ENCODE measurements at places on chromosomes 7 and 10.

GRCh38 chr7:110129159-110129558 lies 961.8 kb upstream of the LRRN3 start:
- DNase-seq: no peak

- no peak for DNase-seq
These were observed 23.3 kb upstream of the GPR22 start for GRCh38 chr7:107446531-107446930.

DNA sequence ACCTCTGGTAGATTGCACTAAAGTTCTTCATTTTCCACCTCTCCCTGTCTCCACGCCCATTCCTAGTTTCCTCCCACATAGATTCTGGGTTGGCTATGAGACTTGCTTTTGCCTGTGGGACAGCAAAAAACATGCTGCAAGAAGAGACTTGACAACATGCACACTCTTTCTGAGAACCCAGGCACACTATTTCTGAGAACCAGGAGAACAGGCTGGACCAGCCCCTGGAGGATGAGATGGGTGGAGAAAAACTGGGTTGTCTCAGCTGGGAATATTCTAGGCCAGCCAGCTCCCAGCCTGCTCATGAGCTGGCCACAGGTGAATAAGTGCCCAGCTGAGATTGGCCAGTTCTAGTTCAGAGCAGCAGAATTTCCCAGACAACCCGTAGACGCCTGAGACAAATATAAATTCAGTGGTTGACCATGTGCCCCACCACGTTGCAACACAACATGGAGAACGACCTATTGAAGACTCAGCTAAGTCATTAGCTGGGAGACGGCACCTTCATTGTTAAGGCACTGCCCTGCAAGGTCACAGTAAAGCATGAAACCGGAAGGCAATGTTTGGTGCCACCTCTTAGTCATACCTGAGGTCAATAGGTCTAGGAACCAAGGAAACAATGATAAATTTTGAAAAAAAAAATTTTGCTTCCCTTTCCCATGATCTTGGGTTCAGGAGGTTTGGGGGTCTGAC lies 92.7 kb upstream of the AKR1E2 start:
- DNase-seq: no peak

- DNase-seq: peak; percentile 76
These were observed 42.8 kb upstream of the RABGEF1 start for GRCh38 chr7:66697449-66698438.

GRCh38 chr7:138741453-138741735 lies 40.2 kb upstream of the SVOPL start:
- no peak for DNase-seq

- no peak for DNase-seq
These were observed 14.5 kb downstream of the ITPRIP start for GRCh38 chr10:104323760-104324201.

DNA sequence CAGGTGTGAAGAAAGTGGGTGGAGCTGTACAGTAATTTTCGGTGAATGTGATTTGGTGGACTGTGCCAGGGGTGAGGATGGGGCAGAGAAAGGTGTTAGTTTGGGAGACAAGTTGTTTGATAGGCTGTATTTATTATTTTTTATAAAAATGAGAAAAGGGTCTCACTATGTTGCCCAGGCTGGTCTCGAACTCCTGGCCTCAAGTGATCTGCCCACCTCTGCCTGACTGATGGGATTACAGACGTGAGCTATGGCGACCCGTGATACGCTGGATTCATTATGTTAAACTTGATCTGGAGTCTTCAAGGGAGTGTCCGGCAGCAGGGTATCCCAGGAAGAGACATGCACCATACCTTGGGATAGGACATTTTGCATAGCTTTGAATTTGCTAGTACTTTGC lies 1.3 kb downstream of the KAT6B start:
- no peak for DNase-seq

- no peak for DNase-seq
These were observed 73.3 kb downstream of the THSD7A start for GRCh38 chr7:11758627-11759111.

GRCh38 chr7:36280840-36281812 lies 108.5 kb upstream of the ANLN start:
- DNase-seq: peak; percentile 76

GRCh38 chr7:128989961-128990360 lies 52.2 kb downstream of the IRF5 start:
- no peak for DNase-seq

- no peak for DNase-seq
These were observed 402 bp upstream of the CDHR1 start for GRCh38 chr10:84193846-84194423.

GRCh38 chr10:130337305-130337640 lies 201.1 kb downstream of the GLRX3 start:
- DNase-seq: no peak

DNA sequence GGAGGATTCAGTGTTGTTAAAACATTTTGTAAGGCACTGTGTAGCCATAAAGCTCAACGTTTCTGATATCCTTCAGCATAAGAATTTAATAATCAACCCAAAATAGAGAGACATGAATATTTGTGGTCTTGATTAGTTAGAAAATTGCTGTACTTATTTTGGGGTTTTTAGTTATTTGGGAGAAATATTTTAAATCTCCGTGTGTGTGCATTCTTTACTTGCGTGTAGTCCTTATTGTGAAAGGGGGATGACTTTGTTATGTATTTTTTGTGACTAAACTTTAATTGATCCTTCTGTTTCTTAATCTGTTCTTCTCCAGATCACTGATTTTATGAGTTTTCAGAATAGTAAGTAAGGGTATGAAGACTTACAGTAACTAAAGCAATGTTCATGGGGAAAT lies 81.2 kb downstream of the ZNRF2 start:
- DNase-seq: no peak

- DNase-seq: no peak
These were observed 114.0 kb downstream of the RAB18 start for GRCh38 chr10:27618036-27618615.

GRCh38 chr10:104350127-104350635 lies 3.5 kb upstream of the CFAP58 start:
- no peak for DNase-seq

GRCh38 chr7:32043688-32044087 lies 26.5 kb downstream of the PDE1C start:
- DNase-seq: no peak

DNA sequence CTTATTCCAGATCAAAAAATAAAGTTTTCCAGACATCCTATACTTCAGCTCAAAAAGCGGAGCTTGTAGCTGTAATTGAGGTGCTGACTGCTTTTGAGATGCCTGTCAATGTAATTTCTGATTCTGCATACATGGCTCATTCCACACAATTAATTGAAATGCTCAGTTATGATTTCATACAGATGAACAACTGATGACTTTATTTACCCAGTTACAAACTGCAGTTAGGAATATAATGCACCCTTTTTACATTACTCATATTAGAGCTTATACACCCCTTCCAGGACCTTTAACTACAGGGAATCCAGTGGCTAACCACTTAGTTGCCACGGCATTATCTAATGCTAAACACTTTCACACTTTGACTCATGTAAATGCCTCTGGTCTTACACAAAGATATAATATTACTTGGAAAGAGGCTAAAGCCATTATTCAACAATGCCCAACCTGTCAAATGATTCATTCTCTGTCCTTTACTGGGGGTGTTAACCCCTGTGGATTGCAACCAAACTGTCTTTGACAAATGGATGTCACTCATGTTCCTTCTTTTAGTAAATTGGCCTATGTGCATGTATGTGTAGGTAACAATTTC lies 147.3 kb downstream of the ZNF33B start:
- no peak for DNase-seq

GRCh38 chr7:78161781-78162180 lies 363.2 kb downstream of the PHTF2 start:
- DNase-seq: no peak

DNA sequence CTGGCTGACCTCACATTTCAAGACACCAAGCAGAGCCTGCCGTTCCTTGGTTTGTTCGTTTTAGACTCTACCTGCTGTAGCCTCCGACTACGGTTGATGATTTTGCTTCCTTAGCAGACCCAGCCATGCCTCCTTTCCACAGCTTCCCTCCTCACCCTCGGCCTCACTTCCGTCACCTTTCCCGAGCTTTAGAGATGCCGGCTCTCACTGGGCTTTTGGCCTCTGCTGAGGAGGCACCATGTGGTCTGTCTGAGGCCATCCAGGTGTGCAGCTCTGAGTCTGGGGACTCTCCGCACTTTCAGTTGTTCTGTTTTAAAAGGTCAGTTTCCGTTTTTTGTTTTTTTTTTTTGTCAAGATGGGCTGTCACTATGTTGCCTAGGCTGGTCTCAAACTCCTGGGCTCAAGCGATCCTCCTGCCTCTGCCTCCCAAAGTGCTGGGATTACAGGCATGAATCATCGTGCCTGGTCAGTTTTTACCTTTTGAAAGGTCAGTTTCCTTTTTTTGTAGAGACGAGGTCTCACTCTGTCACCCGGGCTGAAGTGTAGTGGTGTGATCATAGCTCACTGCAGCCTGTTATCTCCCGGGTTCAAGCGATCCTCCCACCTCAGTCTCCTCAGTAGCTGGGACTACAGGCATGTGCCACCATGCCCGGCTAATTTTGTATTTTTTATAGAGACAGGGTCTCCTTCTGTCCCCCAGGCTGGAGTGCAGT lies 11.7 kb downstream of the ORAI2 start:
- DNase-seq: no peak

- DNase-seq: no peak
These were observed at the start of gene TAC1 for GRCh38 chr7:97731736-97732564. Gene TAC1 (plus strand): TSS chr7:97732086. CDS start chr7:97732613, 527 bp downstream.

DNA sequence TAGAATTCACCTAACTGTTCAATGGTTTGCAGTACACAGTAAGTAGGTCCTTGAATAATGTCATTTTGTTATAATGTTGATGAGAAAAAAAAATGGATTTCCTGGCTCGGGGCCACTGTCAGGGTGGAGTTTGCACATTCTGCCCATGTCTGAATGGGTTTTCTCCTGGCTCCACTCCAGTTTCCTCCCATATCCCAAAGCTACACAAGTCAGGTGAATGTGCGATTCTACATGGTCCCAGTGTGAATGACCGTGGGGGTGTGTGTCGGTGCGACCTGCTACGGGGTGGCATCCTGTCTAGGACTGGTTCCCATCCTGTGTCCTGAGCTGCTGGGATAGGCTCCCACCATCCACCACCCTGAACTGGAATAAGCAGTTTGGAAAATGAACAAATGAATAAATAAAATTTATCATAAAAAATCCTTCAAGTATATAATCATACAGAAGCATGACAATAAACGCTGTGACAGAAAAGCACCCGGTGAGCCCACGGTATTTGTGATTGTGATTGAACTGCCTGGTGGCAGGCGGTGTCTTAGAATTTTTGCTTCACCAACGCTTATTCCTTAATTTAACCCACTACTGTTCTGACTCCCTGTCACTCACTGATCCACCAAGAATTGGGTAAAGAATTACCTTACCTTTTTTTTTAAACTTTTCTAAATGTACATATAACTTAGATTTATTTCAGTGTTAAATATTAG lies 114.1 kb downstream of the ICA1 start:
- no peak for DNase-seq

- no peak for DNase-seq
These were observed 532.5 kb upstream of the C7orf33 start for GRCh38 chr7:148058092-148058491.

GRCh38 chr7:139111811-139112301 lies 2.3 kb upstream of the ZC3HAV1 start:
- DNase-seq: no peak

- DNase-seq: no peak
These were observed 79.6 kb downstream of the PRTFDC1 start for GRCh38 chr10:24872790-24873182.

GRCh38 chr7:68688416-68689086 lies 909.7 kb upstream of the AUTS2 start:
- no peak for DNase-seq

- no peak for DNase-seq
These were observed 2.7 kb upstream of the SUV39H2 start for GRCh38 chr10:14875941-14876340.

DNA sequence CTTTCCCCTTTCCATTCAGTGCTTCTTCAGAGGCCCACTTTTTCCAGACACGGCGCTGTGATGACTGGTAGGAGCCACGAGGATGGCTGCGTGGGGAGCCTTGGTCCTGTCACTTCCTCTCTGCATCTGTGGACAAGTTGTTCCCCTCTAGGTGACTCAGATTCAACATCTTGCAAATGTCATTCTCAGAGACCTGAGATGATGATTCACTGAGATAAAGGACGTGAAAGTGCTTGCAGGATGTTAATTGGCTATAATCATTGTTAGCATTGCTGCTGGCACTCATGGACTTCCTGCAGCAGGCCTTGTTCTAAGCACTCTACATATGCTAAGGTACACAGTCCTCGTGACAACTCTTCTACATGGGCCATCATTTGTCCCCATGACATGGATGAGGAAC lies 489.8 kb upstream of the ZMIZ1 start:
- DNase-seq: peak; percentile 32

DNA sequence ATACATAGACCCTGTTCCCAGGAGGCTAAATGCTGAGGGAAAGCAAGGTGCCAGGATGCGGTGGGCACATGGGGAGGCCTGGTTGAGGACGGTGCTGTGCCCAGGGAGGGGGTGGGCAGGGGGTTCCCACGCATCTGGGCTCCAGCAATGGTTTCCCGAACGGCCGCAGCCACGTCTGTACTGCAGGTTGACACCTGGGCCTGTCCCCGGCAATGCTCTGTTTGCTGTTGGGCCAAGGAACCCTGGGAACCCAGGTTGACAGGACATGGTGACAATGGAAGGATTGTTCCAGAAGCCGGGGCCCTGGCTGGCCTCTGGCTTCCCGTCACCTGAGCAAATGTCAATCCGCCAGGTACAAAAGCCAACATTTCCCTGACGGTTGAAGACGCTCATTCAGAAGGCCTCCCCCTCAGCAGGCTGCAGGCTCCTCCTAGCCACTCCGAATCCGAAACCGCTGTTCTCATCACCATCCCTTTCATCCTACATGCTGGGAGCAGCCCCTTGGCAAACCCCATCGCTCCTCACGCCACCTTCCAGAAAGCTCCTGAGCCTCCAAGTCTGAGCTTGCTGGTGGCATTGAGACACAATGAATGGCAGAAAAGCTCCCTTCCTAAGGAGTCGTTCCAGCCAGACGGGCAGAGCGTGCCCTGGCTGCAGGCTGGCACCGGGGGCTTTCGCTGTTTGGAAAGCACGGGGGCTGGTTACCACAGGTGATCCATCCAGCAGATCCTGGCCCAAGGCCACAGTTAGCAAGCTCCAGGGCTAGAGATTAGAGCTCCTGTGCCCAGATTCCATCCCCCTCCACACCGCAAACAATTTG lies 31.2 kb downstream of the SPOCK2 start:
- no peak for DNase-seq

DNA sequence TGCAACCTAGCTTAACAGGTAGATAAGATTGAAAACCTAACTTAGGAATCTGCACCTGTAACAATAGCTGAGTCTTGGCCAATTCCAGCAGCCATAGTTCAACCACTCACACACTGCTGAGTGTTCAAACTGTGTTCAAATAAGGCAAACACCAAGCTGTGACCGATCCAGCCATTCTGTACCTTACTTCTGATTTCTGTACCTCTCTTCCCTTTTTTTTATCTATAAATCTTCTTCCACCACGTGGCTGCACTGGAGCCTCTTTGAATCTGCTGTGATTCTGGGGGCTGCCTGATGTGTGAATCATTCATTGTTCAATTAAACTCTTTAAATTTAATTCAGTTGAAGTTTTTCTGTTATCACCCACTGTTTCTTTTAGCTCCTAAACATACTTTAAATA lies 15.7 kb upstream of the FOXL3 start:
- DNase-seq: no peak
